Dermis blood vessel endothelial cell (primary cell): ENCODE measurements at places on chromosomes 1 and 21.

DNA sequence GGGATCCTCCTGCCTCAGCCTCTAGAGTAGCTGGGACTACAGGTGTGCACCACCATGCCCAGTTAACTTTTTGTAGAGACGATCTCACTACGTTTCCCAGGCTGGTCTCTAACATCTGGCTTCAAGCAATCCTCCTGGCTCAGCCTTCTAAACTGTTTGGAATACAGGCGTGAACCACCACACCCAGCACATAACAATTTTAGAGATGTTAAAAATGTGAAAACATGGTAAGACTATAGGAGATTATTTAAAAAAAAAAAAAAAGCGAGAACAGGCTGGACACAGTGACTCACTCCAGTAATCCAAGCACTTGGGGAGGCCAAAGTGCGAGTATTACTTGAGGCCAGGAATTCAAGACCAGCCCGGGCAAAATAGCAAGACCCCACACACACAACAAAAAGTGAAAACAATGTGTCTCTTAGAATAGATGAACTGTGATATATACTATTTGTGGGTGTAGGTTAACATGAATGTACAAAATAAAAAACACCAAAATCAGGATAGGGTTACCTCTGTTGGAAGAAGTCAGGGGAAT, 19.6 kb downstream of the CCDC18 start:
- no peak for DNase-seq

DNA sequence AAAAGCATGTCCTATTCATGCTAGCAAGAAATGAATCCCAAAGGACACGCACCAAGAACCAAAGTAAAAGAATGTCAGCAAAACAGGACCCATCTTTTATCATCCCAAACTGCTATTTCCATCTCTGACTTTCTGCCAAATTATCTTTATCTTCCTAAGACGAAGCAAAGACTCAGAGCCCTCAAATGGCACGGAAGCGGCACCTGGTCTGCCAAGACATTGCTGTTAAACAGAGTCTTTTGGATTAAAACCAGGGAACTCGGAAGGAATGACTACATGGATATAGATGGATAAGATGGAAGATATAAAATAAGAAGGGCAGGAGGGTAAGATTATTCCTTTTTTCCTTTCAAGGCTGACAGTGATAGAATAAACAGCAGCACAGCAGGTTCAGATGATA, 60.8 kb upstream of the LBR start:
- no peak for DNase-seq

GRCh38 chr1:69776555-69776954, 208.8 kb downstream of the LRRC7 start:
- no peak for DNase-seq

DNA sequence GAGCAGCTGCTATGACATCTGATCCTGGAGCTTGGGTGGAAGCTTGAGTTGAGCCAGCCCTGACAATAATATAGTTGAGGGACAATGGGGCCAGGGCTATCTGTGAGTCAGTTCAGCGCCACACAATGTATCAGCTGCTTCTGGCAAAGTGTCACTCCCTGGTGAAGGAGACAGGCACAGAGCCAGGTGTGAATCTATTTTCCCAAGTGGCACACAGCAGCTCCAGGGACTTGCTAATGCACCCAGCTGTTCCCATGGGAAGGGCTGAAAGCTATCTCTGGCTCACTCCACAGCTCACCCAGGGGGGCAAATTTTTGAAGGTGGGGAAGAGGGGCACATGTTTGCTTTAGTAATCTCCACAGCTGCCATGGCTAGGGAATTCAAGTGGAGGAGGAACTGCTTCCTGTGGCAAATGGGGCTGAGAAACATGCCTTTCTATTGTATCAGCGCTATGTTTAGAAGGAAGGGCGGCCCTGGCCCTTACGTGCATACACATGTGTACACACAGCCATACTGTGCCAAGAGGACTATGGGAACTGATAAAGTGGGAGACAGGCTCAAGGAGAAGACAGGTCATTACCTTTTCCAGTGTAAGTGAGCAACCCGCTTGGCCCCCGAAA, 2.2 kb downstream of the CYB5R1 start:
- DNase-seq: peak; percentile 25

DNA sequence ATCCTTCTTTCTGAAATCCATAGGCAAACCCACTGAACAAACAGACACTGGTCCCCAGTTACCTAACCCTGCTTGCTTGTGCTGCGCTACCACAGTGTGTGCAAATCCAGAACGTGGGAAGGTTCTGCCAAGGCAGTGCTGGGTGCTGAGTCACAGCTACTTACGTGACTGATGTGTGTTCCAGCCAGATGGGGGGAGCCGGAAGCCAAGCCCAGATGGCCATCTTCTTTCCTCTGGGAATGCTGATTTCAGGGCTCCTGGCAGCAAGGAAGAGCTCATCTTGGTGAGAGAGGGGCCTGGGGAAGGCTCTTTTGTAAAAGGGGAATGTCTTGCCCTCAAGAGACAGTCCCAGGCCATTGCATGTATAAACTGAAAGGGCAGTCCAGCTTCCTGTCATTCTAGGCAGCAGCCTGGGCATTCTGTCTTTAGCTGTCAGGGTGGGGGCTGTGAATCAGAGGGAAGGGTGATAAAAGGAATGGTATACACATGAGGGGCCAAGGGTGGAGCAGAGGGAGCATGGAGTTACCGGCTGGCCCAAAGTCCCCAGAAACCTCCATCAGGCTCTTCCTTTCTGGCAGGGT, 54.1 kb downstream of the CD46 start:
- DNase-seq: peak; percentile 96

DNA sequence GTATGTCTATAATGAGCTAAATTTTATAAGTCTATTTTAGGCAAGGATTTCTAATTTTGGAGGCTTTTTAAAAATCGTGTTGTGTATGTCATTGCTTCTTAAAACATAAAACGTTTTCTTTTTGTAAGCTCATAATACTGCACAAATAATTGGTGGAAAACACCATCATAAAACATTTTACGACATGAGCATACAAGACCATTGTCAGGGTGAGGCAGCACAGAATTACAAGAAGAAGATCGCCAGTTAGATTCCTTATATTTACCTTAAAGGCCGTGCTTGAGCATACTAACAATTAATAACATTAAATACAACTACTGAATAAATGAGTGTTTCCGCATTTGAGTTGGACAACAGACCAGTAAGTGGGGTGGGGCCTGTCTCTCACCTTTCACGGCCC, 19.1 kb upstream of the LMX1A start:
- DNase-seq: peak; percentile 21
